Esophagus mucosa (tissue), 1 donor: ENCODE measurements at places on chromosomes 7 and 10. TPM values are rescaled to one million over a fixed set of nuclear protein-coding genes. Genes with fewer than 3 reads are reported as not detected.
A peak's percentile ranks its signal among the peaks of the same experiment; 100 is the strongest.

DNA sequence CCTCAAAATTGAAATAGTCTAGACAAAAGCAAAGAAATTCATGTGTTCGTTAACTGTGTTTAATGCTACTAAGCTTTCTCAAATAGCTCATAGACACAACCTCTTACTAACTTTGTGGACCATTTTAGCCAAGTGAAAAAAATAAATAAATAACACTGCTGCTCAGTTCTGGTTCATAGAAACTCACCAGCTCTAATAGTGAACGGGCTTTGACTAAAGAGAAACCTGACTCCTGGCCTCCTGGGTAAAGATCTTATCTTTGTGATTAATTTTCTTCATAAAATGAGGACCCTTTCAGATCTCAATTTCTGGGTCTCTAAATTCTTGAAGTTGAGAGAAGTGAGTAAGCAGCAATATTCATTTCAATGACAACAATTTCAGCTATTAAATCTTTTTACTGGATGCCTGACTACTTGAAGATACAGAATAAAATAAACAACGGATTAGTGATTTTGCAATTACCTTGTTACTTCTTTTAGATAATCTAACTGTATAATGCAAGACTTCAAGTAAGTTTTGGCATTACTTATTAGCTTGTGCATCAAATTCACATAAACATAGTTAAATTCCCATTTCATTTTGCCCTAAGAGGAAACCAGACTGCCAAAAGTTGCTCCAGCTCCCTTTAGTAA is 3.1 kb downstream of the CADPS2 start:
- no peak for ATAC-seq

H2BK1 gene
- not detected for total RNA-seq

DNA sequence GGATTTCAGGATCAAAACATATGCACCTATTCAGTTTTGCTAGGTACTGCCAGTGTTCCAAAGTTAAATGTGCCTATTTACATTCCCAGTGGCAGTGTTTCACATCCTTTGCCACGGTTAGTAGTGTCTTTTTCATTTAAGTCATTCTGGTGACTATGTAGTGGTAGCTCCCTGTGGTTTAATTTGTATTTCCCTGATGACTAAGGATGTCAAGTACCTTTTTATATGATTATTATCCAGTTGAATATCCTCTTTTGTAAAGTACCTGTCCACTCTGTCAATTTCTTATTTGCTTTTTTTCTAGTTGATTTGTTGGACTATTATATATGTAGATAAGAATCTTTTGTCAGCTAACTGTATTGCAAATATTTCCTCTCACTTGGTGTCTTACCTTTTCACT is 45.1 kb downstream of the TMEM60 start:
- no peak for ATAC-seq

MLXIPL gene
- total RNA-seq: 0.52 TPM

GRCh38 chr10:59713196-59713821 is 3.7 kb upstream of the SLC16A9 start:
- no peak for ATAC-seq

- peak; percentile 99 for ATAC-seq
Measured at GRCh38 chr10:32253276-32253675, 93.7 kb downstream of the EPC1 start.

SLC16A9 gene
- 14.3 TPM for total RNA-seq
